ENCODE measurements at places on chromosomes 16 and 17. TPM values are rescaled to one million over a fixed set of nuclear protein-coding genes. Genes with fewer than 3 reads are reported as not detected.

DNA sequence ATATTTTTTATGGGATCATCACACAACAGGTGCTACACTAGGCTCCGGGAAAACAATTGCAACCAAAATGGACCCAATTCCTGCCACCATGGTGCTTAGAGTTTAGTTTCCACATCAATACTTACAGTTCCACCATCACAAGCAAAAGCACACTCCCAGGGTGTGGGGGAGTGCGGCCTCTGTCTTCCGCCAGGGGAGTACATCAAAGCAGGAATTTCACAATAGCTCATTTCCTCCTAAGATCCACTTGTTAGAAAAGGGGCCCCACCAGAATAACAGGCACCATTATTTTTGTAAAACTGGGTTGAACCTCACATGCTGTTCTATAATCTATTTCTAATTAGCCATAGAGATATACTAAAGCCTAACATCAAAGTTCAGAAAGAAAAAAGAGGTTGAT is 44.3 kb upstream of the PSMD7 start:
- no peaks in the 10 kb centered on the region for H3K27me3 ChIP-seq
- no peak overlapping the region for H3K27ac ChIP-seq
- H3K36me3 ChIP-seq, result no peaks in the 10 kb centered on the region
- no peak for DNase-seq

Gene ABAT
- total RNA-seq, result 0.75 TPM

DNA sequence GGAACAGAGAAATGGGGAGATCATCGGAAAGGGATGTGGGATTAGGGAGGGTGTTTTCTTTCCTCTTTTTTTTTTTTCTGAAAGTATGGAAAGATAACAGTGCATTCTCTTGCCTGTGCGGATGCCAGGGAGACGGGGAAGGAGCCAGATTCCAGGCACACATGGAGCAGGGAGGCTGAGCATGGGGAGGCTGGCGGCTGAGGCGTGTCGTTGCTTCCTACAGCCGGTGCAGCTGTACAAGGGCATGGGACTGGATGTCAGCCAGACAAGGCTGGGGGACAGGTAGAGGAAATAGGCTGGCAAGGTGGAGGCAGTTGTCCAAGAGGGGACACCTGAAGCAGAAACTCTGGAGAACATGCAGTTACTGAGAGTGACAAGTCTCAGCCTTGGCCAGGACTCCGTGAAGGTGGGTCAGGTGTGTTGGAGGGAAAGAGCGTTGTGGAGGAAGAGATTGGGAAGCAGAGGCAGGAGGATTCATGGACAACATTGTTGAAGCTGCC is 16.6 kb upstream of the ADORA2B start:
- H3K4me3 ChIP-seq, result no peak overlapping the region
- no peak for DNase-seq
- no peaks in the 10 kb centered on the region for H3K36me3 ChIP-seq
- H3K4me1 ChIP-seq, result no peaks in the 10 kb centered on the region
- H3K27ac ChIP-seq, result no peak overlapping the region

Gene HCRT
- total RNA-seq, result not detected

Gene TMEM95
- total RNA-seq, result not detected

Gene MEFV
- 0.76 TPM for total RNA-seq

Gene CBFA2T3
- total RNA-seq, result 4.4 TPM

Gene AOC2
- 1.0 TPM for total RNA-seq

DNA sequence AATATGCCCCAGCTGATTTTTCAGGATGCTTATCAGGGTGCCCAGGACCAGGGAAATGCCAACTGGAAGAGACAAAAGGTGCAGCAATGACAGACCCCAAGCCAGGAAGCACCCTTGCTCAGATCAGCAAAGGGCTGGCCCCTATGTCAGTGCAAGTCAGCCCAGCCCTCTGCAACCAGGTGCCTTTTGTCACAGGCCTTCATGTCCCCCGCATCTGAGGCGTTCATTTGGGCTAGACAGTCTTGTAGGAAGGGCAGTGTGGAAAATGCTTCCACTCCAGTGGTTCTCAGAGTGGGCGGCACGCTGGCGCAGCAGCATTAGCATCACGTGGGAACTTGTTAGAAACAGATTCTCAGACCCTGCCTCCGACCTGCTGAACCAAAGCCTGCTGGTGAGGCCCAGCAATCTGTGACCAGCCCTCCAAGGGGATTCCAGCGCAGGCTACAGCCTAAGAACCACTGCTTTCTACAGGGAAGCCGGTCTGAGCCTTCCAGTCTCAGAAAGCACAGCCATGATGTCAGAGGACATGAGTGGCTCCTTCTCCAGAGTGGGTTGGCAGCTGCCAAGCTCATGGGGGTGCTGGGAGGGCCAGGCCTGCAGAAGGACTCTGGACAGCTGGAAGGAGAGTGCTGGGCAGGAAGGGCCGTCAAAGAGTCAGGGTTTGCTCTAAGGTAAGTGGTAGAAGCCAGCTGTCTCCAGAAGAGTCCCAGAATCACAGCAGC is 13.1 kb downstream of the SLC47A2 start:
- DNase-seq, result no peak
- H3K27ac ChIP-seq, result no peak overlapping the region
- no peaks in the 10 kb centered on the region for H3K4me1 ChIP-seq
- H3K4me3 ChIP-seq, result no peak overlapping the region
- no peaks in the 10 kb centered on the region for H3K27me3 ChIP-seq

DNA sequence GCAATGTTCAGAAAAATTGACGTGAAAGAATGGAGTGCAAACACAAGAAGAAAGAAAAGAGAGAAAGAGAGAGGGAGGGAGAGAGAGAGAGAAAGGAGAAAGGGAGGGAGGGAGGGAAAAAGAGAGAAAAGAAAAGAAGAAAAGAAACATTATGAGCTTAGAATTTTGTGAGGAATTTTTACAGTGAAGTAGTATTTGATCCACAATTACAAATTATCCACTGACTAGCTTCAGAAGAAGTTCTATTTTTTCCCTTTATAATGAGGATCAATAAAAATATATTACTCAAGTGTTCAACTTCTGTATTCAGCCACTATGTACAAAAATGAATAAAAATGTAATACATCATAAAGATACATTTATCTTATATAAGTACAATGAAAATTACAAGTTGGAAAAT is 494.5 kb upstream of the CA10 start:
- no peaks in the 10 kb centered on the region for H3K36me3 ChIP-seq
- H3K4me1 ChIP-seq, result no peaks in the 10 kb centered on the region
- H3K4me3 ChIP-seq, result no peak overlapping the region

DNA sequence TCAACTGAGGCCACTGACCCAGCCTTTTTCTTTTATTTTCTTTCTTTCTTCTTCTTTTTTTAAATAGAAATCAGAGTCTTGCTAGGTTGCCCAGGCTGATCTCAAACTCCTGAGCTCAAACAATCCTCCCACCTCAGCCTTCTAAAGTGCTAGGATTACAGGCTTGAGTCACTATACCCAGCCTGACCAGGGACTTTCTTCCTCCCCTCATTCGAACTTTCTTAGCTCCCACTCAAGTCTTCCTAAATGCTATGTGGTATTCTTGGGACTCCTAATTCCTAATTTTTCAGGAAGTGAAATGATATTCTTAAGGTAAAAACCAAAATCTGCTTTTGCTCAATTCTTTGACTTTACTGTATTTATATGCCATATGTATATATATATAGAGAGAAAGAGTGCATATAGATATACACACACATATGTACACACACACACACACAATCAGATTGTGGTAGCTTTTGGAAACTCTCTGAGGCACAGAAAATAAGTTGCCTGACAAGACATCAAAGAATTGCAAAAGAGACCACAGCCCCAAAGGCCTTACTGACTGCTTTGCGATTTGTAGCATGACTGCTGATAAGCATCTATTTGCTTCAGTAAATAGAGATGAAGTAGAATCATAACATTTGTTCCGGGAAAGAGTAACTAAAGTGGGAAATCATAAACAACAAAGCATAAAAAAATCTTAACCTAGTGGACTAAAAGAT is 9.5 kb upstream of the AMZ2 start:
- no peaks in the 10 kb centered on the region for H3K27me3 ChIP-seq
- no peak overlapping the region for H3K4me3 ChIP-seq
- DNase-seq, result no peak

DNA sequence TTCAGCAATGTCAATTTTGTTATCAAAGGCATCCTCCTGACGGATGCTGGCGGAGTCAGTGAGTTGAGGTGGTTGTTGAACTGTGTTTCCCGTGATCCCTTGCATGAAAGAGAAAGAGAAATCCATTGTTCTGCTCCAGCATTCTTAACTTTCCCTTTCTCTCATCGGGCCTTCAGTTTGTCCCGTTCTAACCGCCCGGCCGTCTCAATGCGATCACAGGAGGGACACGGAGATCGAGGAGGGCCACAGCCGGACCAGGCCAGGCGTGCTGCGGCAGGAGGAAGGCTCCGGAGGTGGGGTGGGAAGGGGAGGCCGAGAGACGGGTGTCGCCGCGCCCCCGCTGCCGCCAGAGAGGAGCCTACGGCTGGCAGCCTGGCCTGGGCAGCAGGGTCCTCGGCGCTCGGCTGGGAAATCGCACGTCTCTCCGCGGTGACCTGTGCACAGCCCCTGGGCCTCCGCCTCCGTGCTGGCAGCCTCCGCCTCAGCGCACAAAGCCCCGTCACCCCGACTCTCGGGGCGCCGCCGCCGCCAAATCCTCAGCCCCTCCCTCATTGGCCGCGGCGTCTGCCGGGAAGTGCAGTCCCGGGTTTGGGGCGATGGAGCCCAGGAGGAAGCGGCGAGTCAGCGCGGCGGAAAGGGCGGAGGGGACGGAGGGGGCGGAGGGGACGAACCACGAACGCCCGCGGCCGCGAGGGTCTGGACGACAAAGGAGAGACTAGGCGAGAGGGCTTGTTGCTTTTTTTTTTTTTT is 38.1 kb downstream of the SOST start:
- H3K4me3 ChIP-seq, result peak overlapping the region; percentile 67
- H3K36me3 ChIP-seq, result no peaks in the 10 kb centered on the region
- H3K4me1 ChIP-seq, result no peaks in the 10 kb centered on the region
- peak; percentile 26 for DNase-seq
- no peaks in the 10 kb centered on the region for H3K27me3 ChIP-seq

Gene RPL13
- total RNA-seq, result 4,833 TPM

- H3K4me3 ChIP-seq, result no peak overlapping the region
- H3K27me3 ChIP-seq, result peaks cover 2% of the 10 kb centered on the region
- H3K27ac ChIP-seq, result no peak overlapping the region
- H3K4me1 ChIP-seq, result peaks cover 14% of the 10 kb centered on the region
- no peaks in the 10 kb centered on the region for H3K36me3 ChIP-seq
Observed at GRCh38 chr17:63442549-63443035, 3.5 kb downstream of the CYB561 start.

DNA sequence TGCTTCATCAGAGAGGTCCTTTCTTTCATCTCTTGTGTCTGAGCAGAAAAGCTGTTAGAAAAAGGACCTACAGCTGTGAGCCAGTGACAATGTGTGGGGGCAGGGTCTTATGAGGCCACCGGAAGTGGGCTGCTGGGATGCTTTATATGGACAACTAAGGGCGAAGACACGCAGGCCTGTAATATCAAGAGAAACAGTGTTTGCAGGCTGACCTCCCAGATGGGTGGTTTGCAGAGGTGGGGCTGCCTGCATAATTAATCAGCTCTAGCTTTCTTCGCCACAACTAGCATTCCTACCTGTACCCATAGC is 30.4 kb upstream of the SALL1 start:
- H3K27me3 ChIP-seq, result no peaks in the 10 kb centered on the region
- DNase-seq, result no peak
- H3K4me3 ChIP-seq, result no peak overlapping the region
- H3K27ac ChIP-seq, result no peak overlapping the region
- no peaks in the 10 kb centered on the region for H3K4me1 ChIP-seq

Gene KRTAP2-3
- total RNA-seq, result not detected

Gene SOX15
- 1.1 TPM for total RNA-seq

GRCh38 chr17:9306086-9306485 is 269.5 kb downstream of the STX8 start:
- H3K27ac ChIP-seq, result no peak overlapping the region
- no peaks in the 10 kb centered on the region for H3K36me3 ChIP-seq
- no peak for DNase-seq
- H3K27me3 ChIP-seq, result no peaks in the 10 kb centered on the region

GRCh38 chr16:15752717-15753488 is 102.9 kb downstream of the NDE1 start:
- no peaks in the 10 kb centered on the region for H3K36me3 ChIP-seq
- H3K4me3 ChIP-seq, result no peak overlapping the region
- no peak overlapping the region for H3K27ac ChIP-seq
- no peaks in the 10 kb centered on the region for H3K4me1 ChIP-seq
- no peak for DNase-seq
- no peaks in the 10 kb centered on the region for H3K27me3 ChIP-seq

- no peak for DNase-seq
- H3K27ac ChIP-seq, result no peak overlapping the region
- no peaks in the 10 kb centered on the region for H3K36me3 ChIP-seq
Observed at GRCh38 chr17:17029938-17030337, 12.3 kb upstream of the MPRIP start.

Gene TEKT1
- not detected for total RNA-seq

Gene ABCA3
- total RNA-seq, result 2.7 TPM

DNA sequence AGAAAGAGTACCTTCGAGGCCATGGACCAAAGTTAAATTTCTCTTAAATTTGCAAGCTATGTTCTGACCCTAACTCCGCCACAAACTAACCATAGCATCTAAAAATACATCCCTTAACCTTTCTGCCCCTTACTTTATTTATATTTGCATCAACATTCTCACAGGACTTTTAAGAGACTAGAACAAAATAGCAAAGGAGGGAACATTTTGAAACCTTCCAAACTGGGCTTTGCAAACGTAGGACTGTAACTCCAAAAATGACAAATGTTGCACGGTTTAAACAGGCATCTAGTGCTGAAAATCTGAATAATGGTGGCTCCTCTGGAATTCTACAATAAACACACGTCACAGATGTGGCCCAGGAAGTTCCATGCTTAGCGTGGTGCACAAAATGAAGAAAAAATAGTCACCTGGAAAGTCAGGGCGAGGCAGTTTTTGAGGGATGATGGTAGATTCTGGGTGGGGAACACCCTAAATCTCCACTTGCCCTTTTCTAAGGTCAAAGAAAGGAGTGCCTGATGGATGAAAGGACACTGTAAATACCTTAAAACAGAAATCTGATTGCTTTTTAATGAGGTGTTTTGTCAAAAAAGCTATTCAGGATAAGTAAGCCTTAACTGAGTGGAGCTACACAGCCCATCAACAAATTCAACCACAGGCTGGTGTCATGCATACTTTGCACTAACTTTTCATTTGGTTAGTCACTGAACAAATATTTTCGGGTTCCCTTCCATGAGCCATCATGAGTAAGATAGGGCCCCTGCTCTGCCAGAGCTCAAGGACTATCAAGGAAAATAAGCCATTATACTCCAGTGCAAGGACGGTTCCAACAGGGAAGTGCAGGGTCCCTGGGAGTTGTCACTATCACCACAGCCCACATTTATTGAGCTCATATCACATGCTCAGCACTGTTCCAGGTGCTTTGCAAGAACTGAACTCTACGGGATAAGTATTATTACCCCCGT is 21.2 kb downstream of the ARHGAP17 start:
- H3K4me1 ChIP-seq, result peaks cover 74% of the 10 kb centered on the region
- H3K36me3 ChIP-seq, result no peaks in the 10 kb centered on the region
- peak overlapping the region; percentile 54 for H3K27ac ChIP-seq
- no peaks in the 10 kb centered on the region for H3K27me3 ChIP-seq
- H3K4me3 ChIP-seq, result no peak overlapping the region

All from gastrocnemius medialis (tissue), 4 donors.